DMS153 (cell line): ENCODE measurements at places on chromosomes 13 and 19.

DNA sequence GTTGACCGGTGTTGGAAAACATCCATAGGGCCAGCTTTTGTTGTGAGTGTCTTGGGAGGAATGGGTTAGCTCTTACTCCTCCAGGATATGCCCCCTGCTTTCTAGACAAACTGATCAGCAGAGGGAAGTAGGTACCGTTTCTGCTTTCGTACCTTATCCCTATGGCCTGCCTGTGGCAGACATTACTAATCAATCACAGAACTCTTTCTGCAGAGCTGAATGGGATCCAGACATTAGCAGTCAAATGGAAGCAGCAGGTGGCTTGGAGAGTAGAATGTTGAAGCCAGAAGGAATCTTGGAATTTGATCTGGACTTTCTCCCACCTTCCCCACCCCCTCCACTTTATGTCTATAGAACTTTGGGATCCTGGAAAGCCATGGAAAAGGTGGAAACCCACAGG lies 17.1 kb downstream of the NWD1 start:
- DNase-seq, result no peak

DNA sequence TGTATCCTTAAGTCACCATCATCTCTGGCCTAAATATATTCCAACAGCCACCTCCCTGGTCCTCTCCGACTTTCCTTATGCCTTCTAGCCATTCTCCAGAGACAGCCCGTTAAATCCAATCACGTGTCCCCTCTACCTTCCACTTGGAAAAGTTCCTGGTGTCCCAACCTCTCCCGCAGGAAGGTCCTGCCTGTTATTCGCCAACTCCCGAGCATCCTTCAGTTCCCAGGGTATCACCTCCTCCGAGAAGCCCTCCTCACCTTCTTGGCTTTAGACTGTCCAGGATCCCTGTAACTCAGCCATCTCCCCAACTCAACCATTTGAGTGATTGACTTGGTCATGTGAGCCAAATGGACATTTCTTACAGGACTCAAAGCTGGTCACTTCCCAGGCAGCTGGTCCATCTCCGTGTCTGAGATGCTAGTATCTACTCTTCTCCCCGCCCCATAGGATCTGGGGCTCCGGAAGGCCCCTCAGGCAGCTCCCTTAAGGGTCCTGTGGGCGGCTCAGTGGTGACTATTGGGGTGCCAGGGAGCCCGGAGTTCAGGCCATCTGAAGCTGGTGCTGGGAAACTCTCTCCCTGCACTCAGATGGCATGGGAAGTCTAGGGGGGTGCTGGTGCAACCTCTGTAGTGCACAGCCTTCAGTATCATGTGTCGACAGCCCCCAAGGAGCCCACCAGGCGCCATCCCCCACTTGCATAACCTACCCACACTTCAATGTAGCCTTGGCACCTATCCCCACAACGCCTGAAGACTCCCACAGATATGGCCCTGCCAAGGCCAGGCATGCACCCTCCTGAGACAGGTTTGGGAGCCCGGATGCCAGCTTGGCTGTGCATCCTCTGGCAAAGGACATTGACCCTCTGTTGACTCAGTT lies 27.9 kb upstream of the NANOS3 start:
- DNase-seq, result no peak

DNA sequence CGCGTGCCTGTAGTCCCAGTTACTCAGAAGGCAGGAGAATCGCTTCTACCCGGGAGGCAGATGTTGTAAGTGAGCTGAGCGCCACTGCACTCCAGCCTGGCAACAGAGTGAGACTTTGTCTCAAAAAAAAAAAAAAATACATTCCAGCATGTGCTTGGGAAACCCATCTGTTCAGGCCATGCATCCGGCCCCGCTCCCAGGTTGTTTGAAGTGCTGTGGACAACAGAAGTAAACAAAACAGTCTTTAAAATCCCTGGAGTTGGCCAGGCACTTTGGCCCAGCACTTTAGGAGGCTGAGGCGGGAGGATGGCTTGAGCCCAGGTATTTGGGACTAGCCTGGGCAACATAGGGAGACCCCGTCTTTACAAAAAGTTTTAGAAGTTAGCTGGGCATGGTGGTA lies 3.2 kb upstream of the PTPRS start:
- DNase-seq, result no peak

GRCh38 chr19:20247016-20247683 lies 80.1 kb downstream of the ZNF486 start:
- no peak for DNase-seq

DNA sequence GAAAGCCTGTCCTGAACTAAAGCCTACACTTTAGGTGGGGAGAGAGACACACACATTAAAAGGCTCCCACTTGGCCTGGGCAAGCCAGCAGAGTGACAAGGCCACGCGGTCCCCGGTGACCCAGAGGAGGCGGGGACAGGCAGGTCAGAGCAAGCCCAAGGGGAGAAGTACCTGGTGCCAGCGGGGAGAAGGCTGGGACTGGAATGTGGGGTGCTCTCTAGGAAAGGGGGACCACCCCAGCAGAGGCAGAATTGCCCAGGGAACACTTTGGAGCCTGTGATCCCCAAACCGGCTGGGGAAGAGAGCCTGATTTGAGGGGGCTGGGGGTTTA lies 82.3 kb downstream of the RAB20 start:
- DNase-seq, result no peak
